ENCODE measurements at places on chromosomes 12 and 14.
A peak's percentile ranks its signal among the peaks of the same experiment; 100 is the strongest.

GRCh38 chr14:56886471-56887062, 76.3 kb upstream of the OTX2 start:
- no peak for DNase-seq

- DNase-seq: no peak
These were observed 9.2 kb upstream of the LBHD2 start for GRCh38 chr14:103074729-103075367.

GRCh38 chr14:96086574-96087077, 47.5 kb downstream of the C14orf132 start:
- no peak for DNase-seq

DNA sequence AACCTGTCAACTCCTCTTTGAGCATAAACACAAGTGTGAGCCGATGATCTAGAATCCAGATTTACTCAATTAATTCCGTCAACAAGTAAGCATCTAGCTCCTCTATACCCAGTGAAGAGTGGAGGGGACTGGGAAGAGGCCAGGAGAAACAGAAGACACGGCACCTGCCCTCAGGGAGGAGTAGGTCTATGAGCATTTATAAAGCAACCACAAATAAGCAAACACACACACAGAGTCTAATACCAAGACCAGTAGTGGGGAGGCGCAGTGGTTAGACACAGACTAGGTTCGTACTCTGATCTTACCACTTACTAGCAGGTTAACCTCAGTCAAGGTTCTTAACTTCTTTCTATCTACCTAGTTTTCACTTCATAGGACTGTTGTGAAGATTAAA, 5.9 kb upstream of the FOXN3 start:
- no peak for DNase-seq

- no peak for DNase-seq
These were observed 406.2 kb upstream of the FLRT2 start for GRCh38 chr14:85123755-85124154.

GRCh38 chr12:121581686-121582429, 1.0 kb upstream of the KDM2B start:
- DNase-seq: peak; percentile 55

GRCh38 chr14:63174760-63175191, 29.5 kb upstream of the RHOJ start:
- no peak for DNase-seq

DNA sequence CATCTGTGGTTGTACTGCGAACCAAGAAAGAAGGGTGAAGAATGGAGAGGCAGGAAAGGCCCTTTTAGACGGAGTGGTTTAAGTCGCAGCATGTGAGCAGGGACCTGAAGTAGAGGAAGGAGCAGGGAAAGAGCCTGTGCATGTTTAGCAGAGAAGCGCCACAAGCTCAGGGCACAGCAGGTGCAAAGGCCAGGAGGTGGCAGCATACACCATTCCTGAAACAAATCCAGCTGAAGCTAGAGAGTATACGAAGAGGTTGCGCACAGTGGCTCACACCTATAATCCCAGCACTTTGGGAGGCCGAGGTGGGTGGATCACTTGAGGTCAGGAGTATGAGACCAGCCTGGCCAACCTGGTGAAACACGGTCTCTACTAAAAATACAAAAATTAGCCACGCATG, 49.9 kb downstream of the HELB start:
- no peak for DNase-seq

- DNase-seq: no peak
These were observed 8.0 kb downstream of the BAZ1A start for GRCh38 chr14:34867199-34867598.

- DNase-seq: no peak
These were observed 130.8 kb upstream of the RAP1B start for GRCh38 chr12:68479896-68480291.

DNA sequence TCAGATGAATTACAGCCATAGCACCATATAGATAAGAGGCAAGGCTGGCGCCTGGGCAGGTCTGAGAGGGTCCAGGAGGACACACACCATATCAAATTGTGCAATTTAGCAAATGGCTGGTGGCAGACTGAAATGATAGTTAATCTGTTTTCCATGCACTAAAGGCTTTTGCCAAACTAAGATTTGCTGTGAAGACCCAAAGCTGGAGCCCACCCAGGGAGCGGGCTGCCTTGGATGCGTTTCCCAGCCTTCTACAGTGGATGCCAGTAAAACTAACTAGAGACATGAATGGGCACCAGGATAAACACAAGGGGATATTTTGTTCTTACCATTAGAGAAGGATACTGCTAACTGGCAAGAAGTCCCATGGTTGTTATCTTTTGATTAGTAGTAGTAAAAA, 475.1 kb downstream of the DPF3 start:
- no peak for DNase-seq

DNA sequence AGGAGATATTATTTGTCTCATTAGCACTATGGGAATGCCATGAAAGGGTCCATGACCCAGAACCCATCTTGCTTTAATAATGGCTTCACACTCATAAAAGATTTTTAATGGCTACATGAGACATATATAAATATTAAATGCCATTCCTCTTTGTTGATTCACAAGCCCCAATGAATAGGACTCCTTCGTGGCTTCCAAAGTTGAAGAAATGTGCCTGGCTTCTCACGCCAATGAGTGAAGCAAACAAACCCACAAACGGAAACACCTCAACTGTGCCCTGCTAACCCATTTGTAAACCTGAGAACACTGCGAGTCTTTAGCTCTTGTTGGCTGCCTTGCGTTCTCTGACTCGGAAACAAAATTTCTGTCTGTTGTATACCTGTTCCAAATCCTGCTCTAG, 381.7 kb upstream of the DDHD1 start:
- DNase-seq: no peak

DNA sequence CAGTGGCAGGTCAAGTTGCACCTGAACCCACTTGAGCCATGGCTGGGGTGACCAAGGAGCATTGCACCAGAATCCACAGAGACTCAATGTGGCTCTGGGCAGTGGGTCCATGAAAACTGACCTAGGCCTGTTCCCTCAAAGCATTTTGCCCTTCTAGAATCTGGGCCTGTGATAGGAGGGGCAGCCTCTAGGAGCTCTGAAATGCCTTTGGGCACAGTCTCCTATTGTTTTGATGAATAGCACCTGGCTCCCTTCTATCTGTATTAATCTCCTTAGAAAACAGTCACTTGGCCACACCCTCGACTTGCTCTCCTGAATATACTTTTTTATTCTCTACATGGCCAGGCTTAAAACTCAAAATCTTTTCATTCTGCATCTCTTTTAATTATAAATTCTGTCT, 14.1 kb upstream of the KRAS start:
- no peak for DNase-seq

DNA sequence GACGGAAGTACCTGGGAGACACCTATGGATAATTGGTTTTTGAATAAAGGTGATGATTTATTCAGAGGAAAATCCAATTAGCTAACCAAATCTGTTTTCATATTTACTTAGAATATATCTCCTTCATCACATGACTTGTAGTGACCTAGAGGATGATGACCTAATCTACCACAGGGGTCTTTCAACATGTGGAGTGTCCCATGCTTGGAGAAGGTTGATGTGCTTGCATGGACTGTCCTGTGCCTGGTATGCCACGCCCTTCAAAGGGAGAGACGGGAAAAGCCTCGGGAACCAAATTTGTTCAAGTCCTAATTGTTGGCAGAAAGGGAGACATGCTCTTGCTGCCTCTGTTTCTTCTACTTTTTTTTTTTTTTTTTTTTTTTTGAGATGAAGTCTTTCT, 11.8 kb upstream of the PAPLN start:
- DNase-seq: no peak

GRCh38 chr14:55438066-55438683, 2.2 kb downstream of the TBPL2 start:
- DNase-seq: no peak

DNA sequence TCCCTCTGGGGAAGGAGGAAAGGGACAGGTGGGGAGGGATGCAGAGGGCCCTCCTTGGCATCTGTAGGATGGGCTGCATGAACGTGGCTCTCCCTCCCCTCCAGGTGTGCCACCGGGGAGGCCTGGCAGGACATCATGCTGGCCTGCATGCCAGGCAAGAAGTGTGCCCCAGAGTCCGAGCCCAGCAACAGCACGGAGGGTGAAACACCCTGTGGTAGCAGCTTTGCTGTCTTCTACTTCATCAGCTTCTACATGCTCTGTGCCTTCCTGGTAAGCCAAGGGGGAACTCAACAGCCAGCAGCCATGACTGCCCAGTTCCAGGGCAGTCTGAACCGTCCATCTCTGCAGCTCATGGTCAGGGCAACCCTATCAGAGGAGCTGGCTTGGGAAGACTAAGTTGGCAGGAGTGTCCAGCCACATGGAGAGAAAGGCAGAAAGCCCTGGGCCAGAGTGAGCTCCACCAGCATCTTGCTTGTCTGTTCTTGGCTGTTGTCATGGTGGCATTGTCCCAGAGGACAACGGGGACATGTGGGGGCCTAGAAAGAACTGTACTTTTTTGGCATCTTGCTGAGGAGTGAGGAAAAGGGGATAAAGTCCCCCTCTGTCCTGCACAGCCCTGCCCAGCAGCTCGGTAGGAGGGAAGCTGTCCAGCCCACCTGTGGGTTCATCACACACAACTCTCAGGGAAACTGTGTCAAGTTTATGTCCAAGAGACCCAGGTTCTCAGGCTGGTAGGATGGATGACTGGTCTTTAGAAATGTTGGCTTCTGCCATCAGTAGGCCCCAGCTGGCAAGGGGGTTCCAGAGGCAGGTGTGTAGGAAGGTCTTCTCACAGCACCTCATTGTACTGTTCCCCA, 129.8 kb upstream of the FKBP4 start:
- no peak for DNase-seq

DNA sequence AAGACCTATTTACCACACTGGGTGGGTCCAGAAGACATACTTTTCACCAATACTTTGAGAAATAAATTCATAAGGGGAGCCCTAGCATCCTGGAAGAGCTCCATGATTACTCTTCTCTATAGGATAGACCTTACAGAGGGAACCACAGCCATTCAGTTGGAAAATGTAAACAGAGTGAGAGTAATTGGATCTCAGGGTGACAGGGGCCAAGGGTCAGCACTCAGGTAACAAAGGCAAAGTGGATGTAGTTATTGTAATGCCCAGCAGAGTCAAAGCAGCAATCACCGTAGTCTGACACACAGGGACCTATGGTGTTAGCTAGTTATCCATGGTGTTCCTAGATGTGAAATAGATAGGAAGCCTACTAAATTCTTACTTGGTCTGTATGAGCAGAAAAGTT, 10.8 kb upstream of the GTF2A1 start:
- no peak for DNase-seq

GRCh38 chr12:111529424-111530368, 69.4 kb downstream of the ATXN2 start:
- peak; percentile 7 for DNase-seq

- no peak for DNase-seq
These were observed 160.7 kb upstream of the LRFN5 start for GRCh38 chr14:41446008-41446407.

DNA sequence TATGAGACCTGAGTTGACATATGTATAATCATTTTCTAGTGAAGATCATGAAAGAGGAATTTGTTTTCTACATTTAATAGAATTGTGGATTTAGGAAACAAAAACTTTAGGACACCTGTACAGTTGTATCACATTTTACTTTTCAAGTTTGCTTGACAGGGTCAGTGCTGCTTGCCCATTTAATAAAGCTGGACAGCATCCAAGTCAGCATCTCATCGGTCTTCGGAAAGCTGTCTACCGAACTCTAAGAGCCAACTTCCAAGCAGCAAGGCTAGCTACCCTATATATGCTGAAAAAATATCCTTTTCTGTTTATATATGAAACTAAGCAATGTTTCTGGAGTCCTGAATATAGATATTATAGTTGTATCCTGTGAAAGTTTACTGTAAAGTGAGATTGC, 52.3 kb downstream of the VEZT start:
- DNase-seq: no peak

- DNase-seq: no peak
These were observed 20.1 kb downstream of the ARL6IP4 start for GRCh38 chr12:123000578-123000977.

DNA sequence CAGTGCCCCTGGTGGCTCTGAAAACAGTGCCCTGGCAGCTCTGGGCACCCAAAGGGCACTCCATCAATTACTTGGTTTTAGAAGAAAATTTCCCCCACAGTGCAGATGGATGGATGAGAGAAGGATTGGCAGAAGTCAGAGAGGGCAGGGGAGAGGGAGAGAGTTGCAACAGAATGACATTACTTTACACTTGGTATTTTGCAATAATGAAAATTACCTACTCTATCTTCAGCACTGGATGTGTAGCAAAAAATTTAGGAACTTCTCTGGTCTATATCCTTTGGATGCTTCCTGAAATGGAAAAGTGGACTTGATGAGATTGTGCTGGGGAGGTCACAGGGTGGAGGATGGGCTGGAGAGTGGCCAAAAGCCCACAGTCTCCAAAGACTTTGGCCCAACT, 193.2 kb downstream of the CHST11 start:
- DNase-seq: no peak

GRCh38 chr14:65225299-65226159, 123.2 kb upstream of the MAX start:
- no peak for DNase-seq

DNA sequence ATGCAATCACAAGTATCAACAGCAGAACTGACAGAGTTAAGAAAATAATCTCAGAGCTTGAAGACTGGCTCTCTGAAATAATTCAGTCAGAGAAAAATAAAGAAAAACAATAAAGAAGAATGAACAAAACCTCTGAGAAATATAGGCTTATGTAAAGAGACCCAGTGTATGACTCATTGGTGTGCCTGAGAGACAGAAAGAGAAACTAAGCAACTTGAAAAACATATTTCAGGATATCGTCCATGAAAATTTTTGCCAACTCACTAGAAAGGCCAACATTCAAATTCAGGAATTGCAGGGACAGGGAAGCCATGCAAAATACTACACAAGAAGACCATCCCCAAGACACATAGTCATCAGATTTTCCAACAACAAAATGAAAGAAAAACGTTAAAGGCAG, 56.2 kb downstream of the APOBEC1 start:
- DNase-seq: no peak

GRCh38 chr14:41817626-41818025, 210.9 kb downstream of the LRFN5 start:
- no peak for DNase-seq

DNA sequence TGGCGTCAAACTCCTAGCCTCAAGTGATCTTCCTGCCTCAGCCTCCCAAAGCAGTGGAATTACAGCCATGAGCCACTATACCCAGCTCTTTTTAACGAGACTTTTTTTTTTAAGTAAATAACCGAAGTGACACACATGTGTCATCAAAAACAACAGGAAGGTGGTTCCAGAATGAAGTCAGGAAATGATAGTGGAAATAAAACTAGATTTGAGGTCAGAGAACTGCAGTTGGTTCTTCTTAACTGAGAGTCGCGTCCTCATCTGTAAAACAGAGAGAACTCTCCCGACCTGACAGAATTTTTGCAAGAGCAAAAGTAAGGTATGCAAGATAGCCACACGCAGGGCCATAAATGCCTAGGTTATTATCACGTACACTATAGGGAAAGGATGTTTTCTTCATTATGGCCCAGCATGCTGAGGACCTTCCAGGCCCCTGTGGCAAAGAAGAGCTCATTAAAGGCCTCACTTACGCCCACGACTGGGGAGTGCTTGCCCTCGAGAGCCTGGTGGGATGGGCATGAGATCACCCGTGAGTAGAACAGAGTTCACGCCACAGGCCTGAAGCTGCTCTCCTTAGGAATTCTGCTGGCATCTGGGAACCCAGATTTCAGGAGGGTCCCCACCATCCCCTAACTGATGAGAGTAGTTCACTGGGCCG, 67.2 kb downstream of the SCARB1 start:
- DNase-seq: no peak

Measured in hippocampal formation (tissue), 2 donors.